Stimulated activated CD4-positive, alpha-beta T cell treated with anti-CD3 and anti-CD28 coated beads, Interleukin-1b, Interleukin-23, amount 100 ng/mL, for 48 hours (primary cell): ENCODE measurements at places on chromosomes 6 and 20.

DNA sequence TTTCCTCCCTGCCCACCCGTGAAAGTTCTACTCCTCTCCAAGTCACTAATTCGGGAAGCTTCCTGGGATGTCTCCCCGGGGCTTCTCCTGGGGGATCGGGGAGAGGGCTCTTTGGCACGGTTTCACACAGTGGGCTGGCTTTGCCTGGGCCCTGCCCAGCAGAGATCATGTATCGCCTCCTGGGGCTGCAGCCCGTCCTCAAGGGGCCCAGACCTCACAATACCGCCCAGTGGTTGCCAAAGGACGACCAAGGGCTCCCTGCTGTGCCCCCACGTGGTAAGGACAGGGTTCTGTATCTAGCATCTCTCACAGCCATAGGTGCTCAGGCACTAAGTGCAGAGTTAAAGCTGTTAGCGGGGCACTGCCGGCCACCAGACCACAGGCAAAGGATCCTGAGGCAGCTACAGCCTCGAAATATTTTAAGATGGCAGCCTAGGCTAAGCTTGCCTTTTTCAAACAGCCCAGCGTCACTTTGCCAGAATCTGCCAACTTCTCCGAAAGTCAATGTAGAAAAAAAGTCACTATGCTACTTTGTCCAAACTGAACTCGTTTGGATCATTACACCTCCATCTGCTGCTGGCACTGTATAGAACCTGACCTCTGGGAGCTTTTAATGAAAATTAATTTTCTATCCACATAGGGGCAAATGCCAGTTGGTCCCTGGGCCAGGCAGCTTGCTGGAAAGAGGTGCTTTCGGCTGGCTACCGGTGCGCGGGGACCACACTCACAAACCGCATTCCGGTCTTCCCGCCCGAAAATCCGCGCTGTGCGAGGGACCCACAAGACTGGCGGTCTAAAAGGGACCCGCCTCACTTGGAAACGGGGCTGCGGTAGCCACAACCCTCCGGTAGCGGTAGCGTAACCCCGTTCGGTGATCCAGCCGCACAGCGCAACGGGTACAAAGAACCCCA, 1.3 kb upstream of the NNAT start:
- DNase-seq, result no peak

GRCh38 chr20:52383995-52384621, 192.5 kb upstream of the ZFP64 start:
- DNase-seq, result no peak

- DNase-seq, result no peak
These were observed 9.8 kb upstream of the POM121L2 start for GRCh38 chr6:27321901-27322300.

- no peak for DNase-seq
These were observed 60.8 kb downstream of the TGM2 start for GRCh38 chr20:38104285-38104684.

DNA sequence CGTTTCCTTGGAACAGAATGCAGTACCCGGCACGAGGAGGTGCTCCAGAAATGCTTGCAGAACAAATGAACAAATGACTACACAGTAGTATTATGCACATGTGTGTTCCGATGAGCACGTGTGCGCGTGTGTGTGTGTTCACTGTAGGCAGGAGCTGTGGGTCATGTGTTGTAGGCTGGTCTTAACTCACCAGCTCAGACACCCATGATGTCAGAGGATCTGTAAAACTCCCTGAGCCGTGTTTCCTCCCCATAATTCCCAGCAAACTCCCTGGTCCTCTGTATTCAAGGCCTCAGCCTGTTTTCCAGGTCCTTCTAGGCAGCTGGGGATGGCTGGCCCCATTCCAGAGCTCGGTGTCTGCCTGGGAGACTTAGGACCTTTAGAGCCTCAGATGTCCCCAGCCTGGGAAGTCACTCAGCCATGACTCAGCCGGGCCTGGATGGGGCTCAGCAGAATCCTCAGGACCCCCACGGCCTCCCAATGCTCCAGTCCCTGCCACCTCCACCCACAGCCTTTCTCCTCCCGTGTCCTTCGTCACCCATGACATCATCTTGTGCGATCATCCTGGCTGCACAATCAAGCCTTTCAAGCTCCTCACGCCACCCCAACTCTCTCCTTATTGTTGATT, 475.0 kb upstream of the SULF2 start:
- DNase-seq, result no peak

DNA sequence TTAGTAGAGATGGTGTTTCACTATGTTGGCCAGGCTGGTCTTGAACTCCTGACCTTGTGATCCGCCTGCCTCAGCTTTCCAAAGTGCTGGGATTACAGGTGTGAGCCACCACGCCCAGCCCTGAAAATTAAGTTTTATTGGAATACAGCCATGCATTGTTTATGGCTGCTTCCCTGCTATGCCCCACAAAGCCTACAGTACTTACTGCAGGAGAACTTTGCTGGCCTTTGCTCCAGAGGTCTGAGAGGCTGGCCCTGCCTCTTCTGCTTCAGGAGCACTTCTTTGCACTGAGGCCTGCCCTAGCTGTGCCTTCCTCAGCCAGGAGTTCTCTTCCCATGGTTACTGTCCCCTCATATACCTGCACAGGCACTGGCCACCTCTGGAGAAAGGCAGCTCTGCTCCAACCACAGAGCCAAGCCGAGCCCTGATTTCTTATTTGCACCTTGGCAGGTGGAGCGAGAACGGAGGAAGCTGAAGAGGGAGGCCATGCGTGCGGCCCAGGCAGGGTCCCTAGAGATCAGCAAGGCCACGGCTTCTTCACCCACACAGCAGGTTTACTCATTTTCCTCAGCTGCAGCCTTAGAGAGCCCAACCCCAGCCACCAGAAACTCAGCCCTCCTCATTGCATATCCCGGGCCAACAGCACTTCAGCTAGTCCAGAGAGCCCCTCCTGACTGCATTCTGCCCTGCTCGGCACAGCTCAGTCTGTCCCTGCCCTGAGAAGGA, 20.8 kb downstream of the C20orf173 start:
- no peak for DNase-seq

GRCh38 chr6:162576016-162576415, 151.6 kb downstream of the PRKN start:
- DNase-seq, result no peak

- DNase-seq, result no peak
These were observed 217.9 kb upstream of the FOXA2 start for GRCh38 chr20:22802296-22802695.

GRCh38 chr6:155050311-155050710, 55.2 kb downstream of the TIAM2 start:
- peak; percentile 54 for DNase-seq

GRCh38 chr6:36594816-36595643, 868 bp downstream of the SRSF3 start:
- DNase-seq, result no peak

DNA sequence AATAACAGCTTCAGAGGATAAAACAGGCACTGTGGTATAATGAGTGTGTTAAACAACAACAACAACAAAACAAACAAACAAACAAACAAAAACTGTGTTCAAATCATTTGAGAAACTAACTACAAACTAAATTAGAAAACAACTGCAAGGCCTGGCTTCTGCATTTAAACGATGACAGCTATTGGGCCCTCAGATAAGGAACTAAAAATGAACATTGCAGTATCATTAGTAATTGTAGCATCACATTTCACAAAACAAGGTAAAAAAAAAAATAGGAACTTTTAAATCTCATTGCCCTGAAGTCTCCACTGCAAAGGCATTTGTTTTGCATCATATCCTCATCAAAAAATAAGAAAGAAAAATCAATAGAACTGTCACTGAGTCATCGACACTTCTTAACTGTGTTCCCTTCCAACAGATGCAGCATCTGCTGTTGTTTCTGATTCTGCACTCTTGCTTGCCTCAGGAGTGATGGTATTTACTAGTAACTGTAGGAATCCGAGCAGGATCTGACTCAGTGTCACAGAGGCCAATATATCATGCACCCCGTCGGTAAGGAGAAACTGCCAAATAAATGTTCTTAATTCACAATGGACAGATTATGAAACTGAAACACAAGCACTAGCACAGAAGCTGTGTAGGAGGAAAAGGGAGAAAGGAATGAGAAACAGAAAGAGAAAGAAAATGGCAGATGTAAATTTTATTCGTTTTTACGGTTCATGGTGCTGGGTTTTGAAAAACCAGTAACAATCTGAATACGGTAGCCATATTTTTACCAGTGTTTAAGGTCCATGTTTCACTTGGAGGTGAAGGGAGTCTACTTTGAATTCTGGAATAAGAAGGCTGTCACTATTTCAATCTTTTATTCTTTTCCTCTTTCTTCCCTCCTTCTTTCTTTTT, 365.7 kb upstream of the EPHA7 start:
- DNase-seq, result no peak

- no peak for DNase-seq
These were observed 124.9 kb downstream of the SOBP start for GRCh38 chr6:107614828-107615227.

DNA sequence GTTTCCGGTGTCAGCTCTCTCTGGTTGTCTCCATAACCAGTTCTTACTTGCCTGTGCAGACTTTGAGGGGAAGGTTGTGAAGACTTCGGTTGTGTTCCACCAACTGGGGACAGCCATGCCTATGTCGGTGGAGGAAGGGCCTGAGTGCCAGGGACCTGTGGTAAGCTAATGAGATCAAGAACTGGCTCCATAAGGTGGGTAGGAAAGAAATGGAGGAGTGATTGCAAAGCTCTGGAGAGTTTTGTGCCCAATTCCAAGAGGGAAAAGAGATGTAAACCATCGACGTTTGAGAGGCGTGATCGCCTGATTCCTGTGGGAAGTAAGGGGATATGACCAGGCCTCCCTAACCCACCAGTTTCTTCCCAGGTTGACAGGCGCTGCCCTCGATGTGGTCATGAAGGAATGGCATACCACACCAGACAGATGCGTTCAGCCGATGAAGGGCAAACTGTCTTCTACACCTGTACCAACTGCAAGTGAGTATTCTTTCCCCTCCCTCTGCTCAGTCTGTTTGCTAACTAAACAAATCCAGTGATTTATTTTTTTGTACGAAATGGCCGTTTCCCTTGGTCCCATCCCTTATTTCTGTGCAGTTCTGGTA, 893 bp downstream of the POLR1H start:
- DNase-seq, result peak; percentile 36

GRCh38 chr6:20805021-20805420, 270.8 kb downstream of the CDKAL1 start:
- DNase-seq, result no peak

- DNase-seq, result no peak
These were observed 118.5 kb downstream of the PCSK2 start for GRCh38 chr20:17345321-17345720.

DNA sequence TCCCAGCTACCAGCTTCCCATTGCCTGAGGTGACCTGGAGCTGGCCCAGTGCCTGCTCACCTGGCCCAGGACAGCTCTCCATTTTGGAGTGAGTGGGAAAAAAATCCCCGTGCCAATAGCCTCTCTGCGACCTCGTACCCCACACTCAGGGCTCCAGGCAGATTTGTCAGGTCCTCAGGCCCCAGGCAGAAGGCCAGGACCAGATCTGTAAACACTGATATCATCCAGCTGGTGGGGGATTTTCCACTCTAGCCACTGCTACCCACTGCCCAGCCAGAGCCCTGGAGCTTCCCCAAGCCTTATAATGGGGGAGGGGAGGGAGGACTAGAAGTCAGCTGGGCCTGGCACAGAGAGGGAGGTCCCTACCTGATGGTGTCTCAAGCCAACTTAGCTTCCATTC, 1.3 kb upstream of the PGC start:
- no peak for DNase-seq

DNA sequence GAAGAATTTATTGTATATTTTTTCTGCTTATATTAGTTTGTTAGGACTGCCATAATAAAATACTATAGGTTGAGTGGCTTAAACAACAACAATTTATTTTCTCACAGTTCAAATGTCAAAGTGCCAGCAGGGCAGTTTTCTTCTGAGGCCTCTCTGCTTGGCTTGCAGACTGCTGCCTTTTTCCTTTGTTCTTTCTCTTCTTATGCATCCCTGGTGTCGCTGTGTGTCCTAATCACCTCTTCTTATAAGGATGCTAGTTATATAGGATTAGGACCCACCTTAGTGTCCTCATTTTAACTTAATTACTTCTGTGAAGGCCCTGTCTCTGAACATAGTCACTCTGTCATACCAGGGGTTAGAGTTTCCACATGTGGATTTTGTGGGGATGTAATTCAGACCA, 354.4 kb downstream of the NKAIN2 start:
- DNase-seq, result no peak

- no peak for DNase-seq
These were observed 7.1 kb upstream of the GFRAL start for GRCh38 chr6:55319961-55320695.

GRCh38 chr20:6714279-6714711, 53.2 kb upstream of the BMP2 start:
- DNase-seq, result no peak

DNA sequence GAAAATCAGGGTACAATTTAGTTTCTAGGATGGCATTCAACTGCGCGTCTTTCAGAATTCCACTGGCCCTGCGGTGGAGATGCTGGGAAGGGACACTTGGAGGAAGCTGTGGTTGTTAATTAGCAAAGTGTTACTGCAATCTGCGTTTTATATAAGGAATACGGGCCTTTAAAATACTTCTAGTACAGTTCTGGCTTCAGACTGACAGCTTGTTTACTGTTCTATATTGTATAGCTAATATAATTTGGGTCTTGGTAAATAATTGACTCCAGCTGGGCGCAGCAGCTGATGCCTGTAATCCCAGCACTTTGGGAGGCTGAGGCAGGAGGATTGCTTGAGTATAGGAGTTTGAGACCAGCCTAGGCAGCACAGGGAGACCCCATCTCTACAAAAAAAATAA, 63.7 kb downstream of the MYB start:
- no peak for DNase-seq

- DNase-seq, result no peak
These were observed 7.8 kb upstream of the DLL1 start for GRCh38 chr6:170298688-170299087.

DNA sequence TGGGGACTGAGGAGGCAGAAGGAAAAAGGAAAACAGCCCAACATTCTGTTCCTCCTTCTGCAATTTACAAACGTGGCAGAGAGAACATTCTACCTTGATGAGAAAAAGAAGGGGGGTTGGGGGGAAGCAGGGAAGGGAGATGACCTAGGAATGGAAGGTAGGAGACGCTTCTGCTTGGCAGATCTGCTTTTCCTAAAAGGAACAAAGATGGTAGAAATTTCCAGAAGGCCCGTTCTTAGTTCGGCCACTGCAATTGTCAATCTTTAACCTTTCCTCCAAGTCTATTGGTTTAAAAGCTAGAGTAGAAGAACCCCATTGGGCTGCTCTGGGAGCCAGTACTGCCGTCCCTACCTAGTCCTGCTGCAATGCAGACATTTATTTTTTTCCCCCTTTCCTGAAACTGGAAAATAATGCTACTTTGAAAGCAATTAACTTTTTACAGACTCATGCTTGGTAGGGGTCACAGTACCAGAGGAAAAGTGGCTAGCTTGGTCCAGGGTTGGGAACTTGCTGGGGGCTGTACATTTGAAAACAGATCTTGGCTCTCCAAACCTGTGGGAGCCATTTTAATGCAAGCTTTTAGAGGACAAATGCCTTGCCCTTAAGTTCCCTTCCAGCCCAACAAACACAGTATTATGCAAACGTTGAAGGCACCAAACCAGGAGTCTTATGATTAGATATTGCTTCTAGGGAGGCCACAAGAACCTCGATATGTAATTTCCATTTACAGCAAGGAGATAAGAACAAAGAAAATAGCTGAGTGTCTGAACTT, 2.6 kb downstream of the ZMYND8 start:
- no peak for DNase-seq
